Stimulated activated CD4-positive, alpha-beta T cell treated with anti-CD3 and anti-CD28 coated beads, TNF-alpha, amount 100 ng/mL, for 24 hours (primary cell): ENCODE measurements at places on chromosomes 6 and 20.

GRCh38 chr6:71410164-71410566 is 121.6 kb downstream of the OGFRL1 start:
- no peak for DNase-seq

- DNase-seq = no peak
Measured at GRCh38 chr20:64158346-64159285, 5.6 kb upstream of the MYT1 start.

GRCh38 chr6:108677894-108678293 is 117.2 kb downstream of the FOXO3 start:
- DNase-seq = no peak

DNA sequence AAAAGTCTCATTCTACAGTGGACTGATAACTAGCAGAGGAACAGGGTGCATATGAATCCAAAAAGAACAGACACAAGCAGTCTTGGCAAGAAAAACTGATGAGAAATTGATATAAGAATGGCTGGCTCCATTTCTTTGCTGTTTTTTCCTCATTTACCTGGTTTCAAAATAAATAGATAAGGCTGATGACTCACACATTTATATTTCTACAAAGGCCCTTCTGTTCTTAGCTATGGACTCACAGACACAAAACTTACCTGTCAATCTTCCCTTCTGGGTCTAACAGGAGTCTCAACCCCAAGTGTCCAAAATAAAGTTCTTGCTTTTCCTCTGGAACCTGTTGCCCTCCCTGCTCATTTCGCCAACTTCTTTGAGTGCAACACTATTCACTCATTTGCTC is 941 bp downstream of the SLC17A4 start:
- DNase-seq = no peak

DNA sequence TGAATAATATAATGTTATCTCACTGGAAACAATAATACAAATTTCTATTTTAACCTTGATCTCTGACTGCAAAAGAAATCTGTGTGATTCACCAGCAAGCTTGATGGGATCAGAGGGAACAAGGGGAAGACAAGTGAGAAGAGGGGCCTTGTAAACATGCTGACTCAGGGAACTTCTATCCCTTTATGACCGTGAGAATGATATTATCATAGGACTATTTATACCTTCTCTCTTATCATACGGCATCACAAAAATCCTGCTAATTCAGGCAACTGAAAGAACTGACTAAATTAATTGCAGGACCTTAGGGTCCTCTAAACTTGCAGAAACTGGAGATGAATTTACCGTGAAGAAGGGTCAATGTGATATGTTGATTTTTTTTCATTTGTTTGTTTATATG is 173.3 kb downstream of the PTPRK start:
- no peak for DNase-seq

DNA sequence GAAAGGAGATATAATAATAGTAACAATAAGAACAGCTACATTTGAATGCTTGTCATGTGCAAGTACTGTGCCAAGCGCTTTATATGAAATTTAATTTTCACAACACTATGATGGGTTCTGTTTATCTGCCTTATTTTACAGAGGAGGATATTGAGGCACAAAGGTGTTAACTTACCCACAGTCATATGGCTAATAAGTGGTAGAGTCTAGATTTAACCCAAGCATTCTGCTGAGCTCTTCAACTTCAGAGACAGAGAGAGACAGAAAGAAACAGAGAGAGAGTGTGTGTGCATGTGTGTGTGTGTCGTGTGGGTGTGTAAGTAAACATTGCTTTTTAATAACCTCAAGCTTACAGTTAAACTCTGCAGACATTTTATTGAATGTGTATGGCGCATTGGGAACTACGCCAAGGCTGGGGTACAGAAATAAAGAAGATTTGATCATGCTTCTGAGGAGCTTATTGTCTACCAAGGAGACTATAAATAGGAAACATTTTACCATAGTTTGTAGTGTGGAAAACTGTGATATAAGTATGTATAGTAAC is 12.9 kb downstream of the TBPL1 start:
- no peak for DNase-seq

- no peak for DNase-seq
Measured at GRCh38 chr20:10573273-10573950, 100.4 kb downstream of the JAG1 start.

DNA sequence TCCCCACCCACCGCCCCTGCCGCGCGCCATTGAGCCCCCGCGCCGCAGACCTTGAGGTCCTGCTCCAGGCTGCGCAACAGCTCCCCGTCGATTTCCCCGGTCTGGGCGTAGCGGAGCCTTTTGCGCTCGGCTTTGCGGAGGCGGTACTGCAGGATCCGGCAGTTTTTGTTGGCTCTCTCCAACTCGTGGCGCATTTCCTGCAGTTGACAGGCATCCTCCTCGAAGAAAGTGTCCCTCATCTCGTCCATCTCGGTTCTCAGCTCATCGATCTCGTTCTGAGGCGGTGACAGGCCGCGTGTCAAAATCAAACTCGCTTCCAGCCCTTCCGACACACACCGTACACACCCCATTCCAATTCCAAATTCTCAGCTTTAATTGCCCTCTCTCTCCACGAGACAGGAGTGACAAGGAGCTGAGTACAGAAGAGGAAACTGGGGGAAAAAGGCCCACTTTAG is 4.3 kb downstream of the MTCL3 start:
- no peak for DNase-seq

DNA sequence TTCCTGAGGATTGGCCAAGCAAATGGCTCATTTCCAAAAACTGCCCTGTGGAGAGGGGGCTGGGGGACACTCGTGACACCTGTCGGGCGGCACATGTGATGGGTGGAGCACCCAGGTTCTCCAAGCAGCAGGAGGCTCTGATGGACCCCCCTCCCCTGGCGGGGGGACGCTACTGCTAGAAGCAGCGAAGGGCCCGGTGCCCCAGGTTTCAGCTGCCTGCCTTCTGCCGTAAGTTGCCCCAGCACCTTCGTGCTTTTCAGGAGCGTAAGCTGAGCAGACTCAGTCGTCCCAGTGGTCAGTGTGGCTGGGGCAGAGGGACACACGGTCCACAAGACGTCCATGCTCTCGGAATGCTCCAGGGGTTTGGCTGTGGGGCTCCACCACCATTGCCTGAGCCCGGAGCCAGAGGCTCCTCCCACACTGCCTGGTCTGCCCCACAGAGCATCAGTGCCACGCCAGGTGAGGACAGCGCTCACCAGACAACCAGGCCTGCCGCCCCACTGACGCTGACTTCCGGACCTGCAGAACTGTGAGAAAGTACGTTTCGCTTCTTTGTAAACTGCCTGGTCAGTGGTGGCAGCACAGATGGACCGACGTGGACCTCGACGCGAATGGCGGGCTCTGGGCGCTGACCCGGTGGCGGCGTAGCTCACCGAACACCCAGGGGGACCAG is 4.1 kb upstream of the ADRM1 start:
- no peak for DNase-seq

GRCh38 chr6:15690510-15690909 is 27.7 kb upstream of the DTNBP1 start:
- no peak for DNase-seq

DNA sequence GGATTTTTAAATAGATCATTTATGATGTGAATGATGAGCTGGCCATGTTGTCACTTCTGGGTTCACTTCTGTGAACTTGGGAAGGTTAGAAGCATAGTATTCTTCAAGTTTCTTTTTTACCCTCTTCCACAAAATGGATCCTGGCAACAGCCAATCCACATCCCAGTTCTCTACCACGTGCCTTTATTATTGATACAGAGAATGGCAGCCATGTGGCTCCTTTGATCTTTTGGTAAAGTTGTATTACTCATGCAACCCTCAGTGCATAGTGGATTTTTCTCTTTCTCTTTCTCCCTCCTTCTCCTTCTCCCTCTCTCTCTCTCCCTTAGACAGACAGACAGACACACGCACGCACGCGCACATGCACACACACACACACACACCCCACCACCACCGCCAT is 50.0 kb downstream of the SYNDIG1 start:
- DNase-seq = no peak
